ENCODE measurements at places on chromosomes 5 and 9.
A peak's percentile ranks its signal among the peaks of the same experiment; 100 is the strongest.

DNA sequence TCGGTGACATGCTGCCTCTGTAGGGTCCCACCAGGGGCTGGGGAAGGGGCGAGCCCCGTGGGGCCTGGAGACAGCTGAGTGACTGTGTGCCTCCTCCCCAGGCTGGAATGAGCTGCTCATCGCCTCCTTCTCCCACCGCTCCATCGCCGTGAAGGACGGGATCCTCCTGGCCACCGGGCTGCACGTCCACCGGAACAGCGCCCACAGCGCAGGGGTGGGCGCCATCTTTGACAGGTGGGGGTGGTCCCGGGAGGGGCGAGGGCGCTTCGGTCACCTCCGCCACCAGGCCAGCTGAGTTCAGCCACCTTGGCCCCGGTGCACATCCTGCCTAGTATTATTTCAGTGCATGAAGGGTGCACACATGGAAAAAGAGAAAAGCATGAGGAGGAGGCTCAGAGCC lies 102.8 kb downstream of the RXRA start:
- no peak for DNase-seq

DNA sequence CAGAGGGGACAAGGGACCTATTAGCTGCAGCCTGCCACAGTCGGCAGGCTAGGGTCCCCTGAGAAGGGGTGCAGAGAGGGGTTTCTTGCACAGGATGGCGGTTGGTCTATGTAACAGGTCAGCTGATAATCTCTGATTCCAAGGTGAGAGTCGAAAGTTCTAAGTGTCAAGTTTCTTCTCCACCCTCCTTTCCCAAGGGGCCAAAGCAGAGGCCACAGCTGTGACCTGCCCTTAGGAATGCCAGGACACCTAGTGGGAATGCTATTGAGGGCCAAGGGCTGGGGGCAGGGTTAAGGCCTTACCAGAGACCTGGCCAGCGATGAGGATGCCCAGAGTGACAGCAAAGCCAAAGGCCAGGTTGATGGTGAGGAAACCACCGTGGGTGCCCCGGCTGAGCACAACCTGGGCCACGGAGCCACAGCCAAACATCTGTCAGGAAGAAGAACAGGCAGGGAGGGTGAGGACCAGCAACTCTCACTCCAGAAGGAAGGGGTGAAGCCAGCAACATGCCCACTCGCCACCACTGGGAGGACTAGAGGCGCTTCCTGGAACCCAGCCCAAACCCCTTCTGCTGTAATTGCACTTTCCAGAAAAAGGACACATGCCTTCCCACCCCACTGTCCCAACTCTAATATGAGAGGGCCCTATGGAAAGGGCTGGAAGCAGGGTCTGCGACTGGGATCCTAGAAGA lies 3.8 kb downstream of the AQP3 start:
- no peak for DNase-seq

DNA sequence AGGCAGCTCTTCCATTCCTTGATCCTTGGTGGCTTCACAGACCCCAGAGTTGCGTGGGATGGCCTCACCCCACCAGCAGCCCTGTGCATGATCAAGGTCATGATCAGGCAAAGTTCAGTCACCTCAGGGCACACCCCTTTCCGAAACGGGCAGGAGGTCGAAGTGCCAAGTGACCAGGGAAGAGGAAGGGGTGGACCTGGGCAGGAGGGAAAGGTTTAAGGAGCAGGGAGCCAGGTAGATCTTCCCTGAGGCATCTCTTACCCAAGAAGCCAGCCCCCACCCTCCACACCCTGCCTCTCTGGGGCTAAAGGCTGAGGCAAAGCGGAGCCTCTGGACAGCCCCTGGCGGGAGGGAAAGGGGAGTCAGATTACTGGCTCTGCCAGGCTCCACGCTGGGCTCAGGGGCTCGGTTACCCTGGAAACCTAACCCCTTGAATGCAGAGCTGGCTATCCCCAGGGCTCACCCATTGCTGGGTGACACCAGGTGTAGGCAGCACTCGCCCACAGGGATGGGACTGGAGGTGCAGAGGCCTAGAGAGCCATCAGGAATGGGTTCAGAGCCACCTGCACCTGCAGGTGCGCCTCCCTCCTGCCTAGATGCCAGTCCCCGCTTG lies 3.6 kb downstream of the MGAT4B start:
- DNase-seq: no peak

- DNase-seq: no peak
These were observed 4.4 kb upstream of the DIAPH1 start for GRCh38 chr5:141623186-141623585.

DNA sequence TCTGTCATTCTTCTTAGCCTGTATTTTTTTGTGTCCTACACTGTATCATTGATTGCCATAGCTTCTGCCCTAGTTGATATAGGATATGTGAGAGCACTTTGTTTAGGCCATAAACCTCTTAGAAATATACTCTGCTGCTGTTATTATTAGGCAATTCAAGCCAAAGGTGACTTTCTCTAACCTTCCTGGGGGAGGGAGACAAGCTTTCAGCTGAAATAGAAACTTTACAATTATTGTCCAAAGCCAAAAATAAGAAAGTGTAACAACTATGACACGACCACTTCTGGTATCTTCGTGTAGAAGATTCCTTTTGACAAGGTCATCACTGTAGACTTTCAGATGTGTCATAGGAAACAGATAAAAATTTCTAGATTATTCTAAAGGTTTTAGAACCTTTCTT lies 12.2 kb upstream of the CSNK1A1 start:
- no peak for DNase-seq

DNA sequence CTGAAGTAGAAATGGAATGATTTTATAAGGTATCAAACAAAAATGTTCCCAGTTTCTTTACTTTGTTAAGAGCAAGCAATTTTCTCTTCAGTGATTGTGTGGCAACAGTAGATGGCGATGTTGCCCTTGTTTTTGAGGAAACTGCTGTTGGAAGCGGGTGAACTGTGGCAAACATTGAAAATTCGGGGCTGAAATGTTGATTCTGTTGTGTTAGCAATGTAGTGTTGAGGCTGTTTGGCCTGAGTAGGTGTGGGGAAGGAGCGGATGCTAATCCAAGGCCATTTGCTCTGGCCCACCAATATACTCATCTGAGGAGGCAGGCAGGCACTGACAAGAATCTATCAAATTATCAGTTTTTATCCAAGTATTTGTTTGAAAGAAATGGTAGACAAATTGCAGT lies 129.8 kb downstream of the SLC12A2 start:
- DNase-seq: peak; percentile 71

- peak; percentile 76 for DNase-seq
These were observed 43.1 kb downstream of the POLR1E start for GRCh38 chr9:37528652-37529471.

DNA sequence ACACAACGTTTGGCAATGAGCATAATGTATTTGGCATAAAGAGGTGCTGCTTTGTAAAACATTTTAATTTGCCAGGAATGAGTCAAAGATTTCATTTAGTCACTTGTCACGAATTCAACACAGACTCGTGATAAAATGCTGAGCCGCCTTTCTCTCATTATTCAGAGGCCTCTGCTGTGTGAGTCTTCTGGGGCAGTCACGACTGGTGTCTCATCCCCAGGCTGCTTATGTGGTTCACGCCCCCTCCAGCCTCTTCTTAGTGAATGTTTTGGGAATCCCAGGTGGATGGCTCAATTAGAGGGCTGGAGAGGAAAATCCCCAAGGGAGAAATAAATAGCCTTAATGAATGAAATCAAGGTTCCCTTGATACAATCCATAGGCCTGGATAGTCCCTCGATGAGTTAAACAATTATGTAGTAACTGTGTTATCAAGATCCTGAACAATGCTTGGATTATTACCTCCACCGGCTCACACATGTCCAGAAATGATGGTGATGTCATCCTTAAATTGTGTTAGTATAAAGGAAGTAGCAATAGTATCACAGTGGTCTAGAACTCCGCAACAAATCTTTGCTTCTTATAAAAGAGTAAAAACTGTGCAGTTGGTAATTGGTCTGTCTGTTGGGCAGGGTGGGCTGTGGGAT lies 192.1 kb upstream of the ADAMTS16 start:
- no peak for DNase-seq

GRCh38 chr5:80995908-80996307 lies 35.7 kb downstream of the RASGRF2 start:
- no peak for DNase-seq

- DNase-seq: peak; percentile 40
These were observed 19.0 kb downstream of the PNPLA7 start for GRCh38 chr9:137531099-137531765.

DNA sequence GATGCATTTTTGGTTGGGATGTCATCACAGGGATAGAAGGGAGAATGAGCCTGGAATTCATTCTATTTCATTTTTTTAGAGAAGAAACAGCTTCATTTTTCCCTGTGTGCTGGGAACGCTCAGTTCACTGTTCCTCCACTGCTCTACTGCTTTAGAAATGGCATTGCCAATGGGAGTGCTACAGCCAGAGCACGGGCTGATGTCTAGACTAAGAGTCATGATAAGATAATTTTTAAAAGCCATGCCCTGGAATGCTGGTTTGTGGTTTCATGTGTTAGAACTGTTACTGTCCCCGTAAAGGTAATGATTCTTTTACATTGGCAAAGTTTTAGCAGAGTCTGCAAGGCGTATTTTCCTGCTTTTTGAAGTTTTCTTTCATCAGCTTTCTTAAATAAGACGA lies 119.6 kb downstream of the SEMA6A start:
- no peak for DNase-seq

- no peak for DNase-seq
These were observed 2.6 kb downstream of the IRX1 start for GRCh38 chr5:3598207-3598606.
